GM12891 (cell line): ENCODE measurements at places on chromosomes 2 and 18.

GRCh38 chr2:17578466-17578928, 38.0 kb downstream of the VSNL1 start:
- DNase-seq: peak; percentile 15

DNA sequence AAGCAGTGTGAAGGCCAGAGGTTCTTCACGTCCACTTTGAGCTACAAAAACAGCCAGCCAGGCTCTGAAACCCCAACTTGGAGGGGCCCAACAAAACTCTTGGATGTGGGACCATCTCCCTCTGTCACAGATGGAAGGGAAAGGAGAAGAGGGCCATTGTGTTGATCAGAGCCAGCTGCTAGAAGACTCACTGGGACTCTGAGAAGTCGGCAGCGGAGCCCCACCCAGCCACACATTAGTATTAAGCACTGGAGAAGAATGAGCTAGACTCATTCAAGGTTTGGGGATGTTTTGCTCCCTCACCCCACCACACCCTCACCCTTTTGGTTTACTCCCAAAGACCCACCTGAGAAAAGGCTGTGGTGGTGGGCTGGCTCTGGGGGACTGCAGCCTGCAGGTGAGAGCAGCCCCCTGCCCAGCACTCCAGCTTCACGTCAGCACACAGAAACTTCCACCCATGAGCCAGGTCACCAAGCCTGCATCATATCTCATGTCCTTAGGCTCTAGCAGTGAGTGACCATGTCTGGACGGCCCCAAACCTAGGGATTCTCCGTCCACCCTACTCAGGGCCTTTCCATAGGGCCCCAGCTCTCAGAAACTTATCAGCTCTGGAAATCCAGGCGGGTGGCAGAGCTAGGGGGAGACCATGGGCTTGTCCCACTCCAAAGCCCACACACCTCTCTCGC, 12.6 kb downstream of the TEX51 start:
- DNase-seq: no peak

DNA sequence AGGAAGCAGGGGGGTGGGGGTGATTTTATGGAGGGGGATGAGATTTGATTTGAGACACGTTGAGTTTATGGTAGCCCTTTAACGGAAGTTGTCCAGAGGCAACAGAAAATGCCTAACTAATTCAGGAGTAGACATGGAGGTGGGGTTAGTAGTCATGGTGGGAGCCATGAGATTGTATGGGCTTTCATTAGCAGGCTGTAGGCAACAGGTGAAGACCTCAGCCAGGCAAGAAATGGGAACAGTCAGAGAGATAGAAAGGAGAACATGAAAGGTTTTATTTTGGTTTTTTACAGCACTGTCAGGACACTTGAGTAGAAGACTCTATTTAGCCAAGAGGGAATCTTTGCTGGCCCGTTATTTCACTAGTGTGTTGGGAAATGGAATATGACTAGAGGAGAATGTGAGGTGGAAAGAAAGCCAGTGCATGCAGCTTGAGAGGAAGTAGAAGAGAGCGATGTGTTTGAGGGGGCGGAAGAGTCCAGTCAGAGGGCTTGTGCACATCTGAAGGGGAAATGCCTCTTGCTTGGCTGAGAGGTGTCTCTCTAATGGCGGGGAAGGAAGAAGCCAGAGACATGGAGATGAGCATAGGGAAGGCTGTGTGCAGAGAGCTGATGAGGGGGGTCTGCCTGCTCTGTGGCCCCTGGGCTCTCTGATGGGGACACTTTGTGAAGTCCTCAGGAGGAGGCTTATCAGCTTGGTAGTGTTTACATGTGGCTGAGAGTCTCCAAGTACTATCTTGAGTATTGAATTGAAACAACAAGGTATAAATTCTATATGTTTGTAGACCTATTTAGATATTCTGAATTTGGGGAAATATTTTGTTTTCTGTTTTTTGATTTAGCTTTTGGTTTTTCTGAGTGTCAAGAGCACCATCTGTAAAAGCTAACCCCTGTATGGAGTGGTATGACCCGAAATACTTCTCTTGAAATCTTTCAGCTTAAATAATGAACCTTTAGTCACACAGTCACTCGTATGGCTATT, 66.9 kb upstream of the ITM2C start:
- no peak for DNase-seq

DNA sequence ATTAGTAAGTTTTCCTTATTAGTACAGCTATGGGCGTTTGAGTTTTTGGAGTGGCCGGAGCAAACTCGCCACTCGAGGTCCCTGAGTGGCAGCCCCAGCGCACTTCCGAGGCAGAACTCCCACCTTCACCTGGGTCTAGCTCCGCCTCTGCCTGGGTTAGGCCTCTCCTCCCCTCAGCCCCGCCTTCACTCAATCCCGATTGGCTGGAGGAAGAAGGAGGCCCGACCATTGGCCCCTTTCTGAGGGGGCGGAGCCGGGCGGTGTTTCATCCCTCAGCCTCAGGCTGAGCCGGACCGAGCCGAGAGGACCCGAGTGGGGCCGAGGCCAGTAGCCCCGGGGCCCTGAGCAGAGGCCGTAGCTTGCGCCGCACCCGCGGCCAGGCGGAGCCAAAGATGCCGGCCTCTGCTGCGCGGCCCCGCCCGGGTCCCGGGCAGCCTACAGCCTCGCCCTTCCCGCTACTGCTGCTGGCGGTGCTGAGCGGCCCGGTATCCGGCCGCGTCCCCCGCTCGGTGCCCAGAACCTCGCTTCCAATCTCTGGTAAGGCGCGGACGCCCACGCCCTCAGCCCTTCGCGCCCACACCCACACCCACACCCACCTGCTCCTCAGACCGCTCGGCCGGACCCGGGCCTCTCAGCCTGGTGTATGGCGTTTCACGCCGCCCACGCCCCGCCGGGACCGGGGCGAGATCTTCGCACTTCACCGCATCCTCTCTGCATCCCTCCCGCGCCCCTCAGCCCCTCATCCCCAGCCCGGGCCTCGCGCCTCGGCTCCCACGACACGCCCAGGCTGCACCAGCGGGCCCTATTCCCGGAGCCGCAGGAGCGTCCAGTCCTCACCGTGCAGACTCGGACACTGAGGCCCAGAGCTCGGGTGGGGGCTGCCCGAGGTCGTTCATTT, at the start of gene SEMA4F:
SEMA4F (plus strand) TSS at position 263 of the 898 bp plus-strand sequence; CDS start at position 393, 130 bp downstream.
- DNase-seq: peak; percentile 96

- no peak for DNase-seq
Measured at GRCh38 chr18:30163573-30163972, 879.0 kb downstream of the DSC3 start.

- no peak for DNase-seq
Measured at GRCh38 chr2:208250388-208250787, 4.5 kb downstream of the IDH1 start.

DNA sequence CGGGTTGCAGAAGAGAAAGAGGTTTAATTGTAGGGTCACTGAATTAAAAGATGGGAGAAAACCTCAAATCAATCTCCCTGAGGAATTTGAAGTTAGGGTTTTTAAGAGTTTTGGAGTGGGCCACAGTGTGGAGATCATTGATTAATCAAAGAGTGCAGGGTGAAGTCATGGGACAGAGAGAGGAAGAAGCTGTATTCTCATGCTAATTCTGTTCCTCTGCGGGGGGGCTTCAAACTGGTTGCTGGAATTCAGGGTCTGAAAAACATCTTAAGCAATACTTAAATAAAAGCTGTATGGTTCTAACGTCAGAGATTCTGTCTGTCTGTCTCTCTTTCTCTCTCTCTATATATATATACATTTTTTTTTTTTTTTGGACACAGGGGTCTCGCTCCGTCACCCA, 169.8 kb upstream of the SPATS2L start:
- no peak for DNase-seq

GRCh38 chr2:154370873-154371272, 327.6 kb upstream of the KCNJ3 start:
- DNase-seq: no peak
